ENCODE measurements at places on chromosomes 2 and 18. TPM values are rescaled to one million over a fixed set of nuclear protein-coding genes. Genes with fewer than 3 reads are reported as not detected.

Gene SERPINB4
- total RNA-seq = 418 TPM

Gene FN1
- 24.2 TPM for total RNA-seq

Gene MRO
- total RNA-seq = not detected

Gene TUBB8B
- total RNA-seq = not detected

Gene FBXO48
- 1.00 TPM for total RNA-seq

Gene DPP10
- total RNA-seq = not detected

- ATAC-seq = no peak
Measured at GRCh38 chr2:125364192-125364983, 1291.6 kb upstream of the GYPC start.

DNA sequence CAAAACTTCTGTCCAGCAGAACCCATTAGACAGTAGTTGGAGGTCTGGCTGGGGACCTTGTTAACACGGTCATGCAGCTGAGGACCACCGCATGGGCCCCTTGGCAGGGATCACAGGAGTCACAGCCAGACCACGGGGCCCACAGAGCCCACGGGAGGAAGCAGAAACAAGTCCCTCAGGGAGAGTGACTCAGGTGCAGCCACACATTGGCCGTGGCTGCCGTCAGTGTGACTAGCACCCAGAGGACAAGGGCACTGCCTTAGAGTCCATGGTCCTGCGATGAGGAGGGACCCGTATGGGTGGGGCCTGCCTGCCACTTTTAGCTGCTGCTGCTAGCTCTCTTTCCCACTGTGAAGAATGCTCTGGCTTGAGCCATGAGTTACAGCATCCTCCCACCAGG is 5.9 kb upstream of the RFX8 start:
- peak; percentile 8 for ATAC-seq

- no peak for ATAC-seq
Measured at GRCh38 chr2:209525834-209526281, 102.0 kb downstream of the MAP2 start.

- ATAC-seq = no peak
Measured at GRCh38 chr2:189406586-189407233, 34.6 kb upstream of the WDR75 start.

GRCh38 chr18:79425569-79425886 is 29.8 kb downstream of the NFATC1 start:
- ATAC-seq = no peak

GRCh38 chr2:237873421-237873831 is 14.0 kb downstream of the RAMP1 start:
- peak; percentile 53 for ATAC-seq
